ENCODE measurements at places on chromosomes 1 and 21.

GRCh38 chr1:23614032-23614660 lies 54.8 kb upstream of the ID3 start:
- no peak for DNase-seq

DNA sequence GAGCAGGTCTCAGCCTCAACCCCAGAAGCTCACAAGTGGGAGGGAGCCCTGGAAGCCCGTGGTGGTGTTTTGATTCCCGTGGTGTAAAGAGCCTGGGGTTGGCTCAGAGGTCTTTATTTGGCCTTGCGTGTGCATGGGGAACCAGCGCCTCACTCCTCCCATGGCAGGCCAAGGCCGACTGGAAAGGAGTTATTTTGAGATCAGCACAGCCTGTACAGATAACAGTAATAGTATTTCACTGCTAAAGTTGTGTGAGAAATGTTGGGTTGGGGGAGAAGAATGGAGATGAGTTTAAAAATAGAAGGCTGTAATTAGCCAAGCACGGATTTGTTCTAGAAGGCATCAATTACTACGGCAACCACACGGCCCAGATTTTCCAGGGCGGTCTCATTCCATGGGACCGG lies 186.5 kb downstream of the DYRK1A start:
- DNase-seq: no peak

DNA sequence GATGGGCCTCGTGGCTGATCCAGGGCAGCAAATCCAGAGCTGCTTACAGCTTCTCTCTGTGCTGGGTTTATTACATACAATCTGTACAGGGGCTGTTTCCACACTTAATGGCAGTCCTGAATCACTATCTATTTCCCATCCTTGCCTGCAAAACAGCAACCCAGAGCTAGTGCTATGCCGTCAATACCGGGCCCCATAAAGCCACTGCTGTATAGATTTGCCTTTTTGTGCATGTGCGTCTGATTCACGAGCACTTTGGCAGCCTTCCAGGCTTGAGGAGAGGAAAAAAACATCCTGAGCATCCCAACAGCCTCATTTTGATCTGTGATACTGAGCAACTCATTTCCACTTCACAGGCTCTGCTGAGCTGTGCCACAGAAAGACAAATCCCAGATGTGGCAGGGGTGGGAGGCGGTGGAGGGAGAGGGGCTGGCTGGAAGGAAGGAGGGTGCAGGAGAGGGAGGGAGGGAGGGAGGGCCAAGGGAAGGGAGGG lies 65.2 kb upstream of the TARBP1 start:
- DNase-seq: peak; percentile 6

- DNase-seq: no peak
These were observed 121.4 kb upstream of the RUNX3 start for GRCh38 chr1:25051504-25051903.

DNA sequence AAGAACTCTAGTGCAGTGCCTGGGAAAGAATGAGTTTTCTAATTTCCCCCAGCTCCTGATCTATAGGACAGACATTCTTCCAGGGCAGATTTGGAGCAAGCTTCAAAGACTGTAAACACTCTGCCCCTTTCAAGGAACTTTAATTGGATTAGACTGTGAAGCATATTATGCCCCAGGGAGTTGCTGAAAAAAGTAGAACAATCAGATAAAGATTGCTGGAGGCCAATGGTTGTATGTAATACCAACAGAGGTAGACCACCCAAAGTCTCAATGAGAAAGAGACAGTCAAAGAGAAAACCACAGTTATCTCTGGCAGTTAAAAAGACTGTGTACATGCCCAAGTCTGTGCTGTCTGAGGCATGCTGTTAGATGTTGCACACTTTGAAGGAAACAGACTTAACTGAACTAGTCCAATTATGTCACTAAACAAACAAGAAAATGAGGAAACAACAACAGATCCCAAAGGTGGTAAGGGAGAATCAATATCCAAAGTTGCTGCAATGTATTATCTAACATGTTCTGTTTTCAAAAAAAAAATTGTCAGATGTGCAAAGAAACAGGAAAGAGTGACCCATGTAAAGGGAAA lies 24.4 kb downstream of the C4BPA start:
- no peak for DNase-seq

GRCh38 chr1:184895086-184895485 lies 79.2 kb downstream of the NIBAN1 start:
- DNase-seq: no peak

GRCh38 chr1:22875241-22875640 lies 97.4 kb downstream of the LACTBL1 start:
- no peak for DNase-seq

DNA sequence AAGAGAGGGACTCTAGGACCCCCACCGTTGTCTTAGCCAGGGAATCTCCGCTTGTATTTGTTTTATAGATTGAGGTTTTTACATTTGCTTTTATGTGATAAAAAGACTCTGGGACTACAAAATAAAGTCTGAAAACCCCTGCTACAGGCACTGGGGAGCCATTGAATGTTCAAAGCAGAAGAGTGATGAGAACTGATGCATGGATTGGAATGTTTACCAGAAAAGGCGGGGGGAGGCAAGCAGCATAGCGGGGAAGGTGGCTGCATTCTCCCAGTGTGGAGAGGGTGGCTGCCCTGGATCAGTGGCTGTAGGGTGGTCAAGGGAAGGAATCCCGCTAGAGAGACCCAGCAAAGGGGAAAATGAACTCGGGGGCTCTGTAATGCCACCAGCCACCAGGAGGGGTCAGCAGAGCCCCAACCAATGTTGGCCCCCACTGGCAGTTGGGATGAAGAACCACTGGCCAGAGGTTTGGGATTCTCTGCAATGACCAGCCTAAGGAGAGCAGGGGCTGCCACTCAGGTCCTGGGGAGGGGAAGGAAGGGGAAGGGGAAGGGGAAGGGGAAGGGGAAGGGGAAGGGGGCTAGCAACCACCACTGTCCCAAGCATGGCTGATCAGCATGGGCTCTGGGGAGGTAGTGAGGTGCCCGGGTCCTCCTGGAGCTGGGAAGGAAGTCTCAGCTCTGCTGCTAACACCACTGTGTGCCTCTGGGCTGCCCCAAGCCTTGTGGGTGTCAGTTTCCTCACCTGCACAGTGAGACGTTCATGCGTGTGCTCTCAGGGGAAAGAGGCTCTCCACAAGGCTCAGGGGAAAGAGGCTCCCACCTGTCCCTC lies 19.2 kb upstream of the PEF1 start:
- DNase-seq: peak; percentile 51

DNA sequence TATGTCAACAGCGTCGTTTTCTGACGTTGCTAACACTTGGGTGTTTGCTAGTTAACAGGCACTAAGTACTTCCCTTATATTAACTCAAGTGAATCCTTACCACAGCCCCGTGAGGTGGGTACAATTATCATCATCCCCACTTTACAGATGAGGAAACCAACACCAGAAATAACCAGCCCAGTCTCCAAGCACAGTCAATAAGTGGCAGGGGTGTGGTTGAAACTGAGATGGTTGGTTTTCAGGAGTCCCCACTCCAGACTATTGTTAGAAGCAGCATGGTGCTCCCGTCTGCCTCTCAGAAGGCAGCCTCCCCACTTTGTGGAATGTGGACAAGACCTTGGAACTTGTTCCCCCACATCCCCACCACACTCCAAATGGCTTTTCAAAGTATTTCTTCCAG lies 45.7 kb upstream of the ACOT11 start:
- DNase-seq: no peak

DNA sequence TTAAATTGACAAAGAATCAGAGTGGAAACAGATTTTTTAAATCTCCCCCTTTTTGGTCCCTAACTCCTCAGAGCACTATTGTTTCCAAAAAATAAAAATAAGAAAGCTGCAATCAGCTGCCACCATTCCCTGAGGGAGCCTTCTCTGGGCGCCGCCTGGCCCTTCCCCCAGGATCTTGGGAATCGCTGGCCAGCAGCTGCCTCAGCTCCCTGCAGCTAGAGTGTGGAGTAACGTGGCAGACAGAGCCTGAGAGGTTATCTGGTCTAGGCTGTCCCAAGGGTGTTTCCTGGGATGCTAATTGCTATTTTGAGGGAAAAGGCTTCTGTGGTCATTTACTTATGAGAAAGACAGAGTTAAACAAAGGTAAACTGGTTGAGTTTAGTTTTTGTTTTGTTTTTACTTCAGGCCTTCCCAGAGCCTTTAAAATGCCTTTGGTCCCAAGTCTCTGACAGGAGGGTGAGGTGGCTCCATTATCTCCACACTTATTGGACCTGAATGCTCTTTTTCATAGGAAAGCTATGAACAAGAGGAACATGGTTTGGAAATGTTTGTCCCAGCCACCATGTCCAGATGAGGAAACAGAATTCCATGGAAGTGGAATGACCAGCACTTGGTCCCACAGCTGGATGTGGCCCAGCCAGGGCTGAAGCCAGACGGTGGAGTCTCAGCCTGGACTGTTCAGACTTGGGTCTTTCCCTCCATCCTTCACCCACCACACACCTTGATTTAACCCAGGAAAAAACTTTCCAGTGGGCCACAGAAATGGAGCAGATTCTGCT lies 14.1 kb upstream of the KIAA1614 start:
- no peak for DNase-seq

DNA sequence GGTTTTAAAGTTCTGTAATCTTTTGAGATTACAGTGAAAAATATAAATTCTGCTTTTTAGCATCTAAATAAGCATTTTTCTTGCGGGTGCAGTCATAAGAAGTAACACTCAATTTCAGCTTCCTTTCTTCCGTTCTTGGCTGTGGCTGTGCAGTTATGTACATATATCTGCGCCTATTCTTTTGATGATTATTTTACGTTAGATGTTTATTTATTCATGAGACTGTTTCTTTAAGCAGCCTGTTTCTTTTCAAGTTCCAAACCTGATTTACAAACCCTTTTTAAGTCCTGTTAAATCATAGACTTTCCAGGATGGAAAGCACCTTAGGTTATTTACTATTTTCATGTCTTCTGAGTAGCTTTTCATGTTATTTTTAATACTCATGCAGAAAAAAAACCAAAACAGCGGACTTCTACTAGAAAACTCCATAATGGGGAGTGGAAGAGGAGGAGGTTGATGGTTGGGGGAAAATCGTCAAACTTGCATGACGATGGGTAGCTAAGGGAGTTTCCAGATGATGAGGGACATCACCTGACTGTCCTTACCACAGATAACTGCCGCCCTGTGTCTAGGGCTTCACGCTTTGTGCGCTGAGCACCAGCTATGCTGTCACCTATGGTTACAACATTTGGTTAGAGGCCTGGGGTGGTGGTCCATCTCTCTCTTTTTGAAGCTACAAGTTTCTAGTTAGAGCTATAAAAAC lies 2.6 kb downstream of the PRDM2 start:
- DNase-seq: peak; percentile 38

DNA sequence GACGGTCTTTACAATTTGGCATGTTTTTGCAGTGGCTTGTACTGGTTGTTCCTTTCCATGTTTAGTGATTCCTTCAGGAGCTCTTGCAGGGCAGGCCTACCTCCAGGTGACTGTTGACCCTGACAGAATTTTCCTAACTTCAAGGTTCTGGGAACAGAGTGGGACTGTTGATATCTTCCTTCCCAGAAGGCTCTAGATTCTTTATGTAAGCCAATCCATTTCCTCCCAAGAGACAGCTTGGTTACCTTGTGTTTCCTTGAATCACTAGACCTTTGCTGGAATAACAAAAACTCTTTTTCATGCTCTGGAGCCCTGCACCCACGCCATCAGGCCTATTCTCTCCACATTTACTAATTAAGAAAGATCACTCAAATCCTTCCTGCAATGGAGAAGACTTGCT lies 67.0 kb downstream of the C21orf91 start:
- no peak for DNase-seq

GRCh38 chr1:235304549-235305451 lies 23.2 kb downstream of the ARID4B start:
- DNase-seq: no peak

DNA sequence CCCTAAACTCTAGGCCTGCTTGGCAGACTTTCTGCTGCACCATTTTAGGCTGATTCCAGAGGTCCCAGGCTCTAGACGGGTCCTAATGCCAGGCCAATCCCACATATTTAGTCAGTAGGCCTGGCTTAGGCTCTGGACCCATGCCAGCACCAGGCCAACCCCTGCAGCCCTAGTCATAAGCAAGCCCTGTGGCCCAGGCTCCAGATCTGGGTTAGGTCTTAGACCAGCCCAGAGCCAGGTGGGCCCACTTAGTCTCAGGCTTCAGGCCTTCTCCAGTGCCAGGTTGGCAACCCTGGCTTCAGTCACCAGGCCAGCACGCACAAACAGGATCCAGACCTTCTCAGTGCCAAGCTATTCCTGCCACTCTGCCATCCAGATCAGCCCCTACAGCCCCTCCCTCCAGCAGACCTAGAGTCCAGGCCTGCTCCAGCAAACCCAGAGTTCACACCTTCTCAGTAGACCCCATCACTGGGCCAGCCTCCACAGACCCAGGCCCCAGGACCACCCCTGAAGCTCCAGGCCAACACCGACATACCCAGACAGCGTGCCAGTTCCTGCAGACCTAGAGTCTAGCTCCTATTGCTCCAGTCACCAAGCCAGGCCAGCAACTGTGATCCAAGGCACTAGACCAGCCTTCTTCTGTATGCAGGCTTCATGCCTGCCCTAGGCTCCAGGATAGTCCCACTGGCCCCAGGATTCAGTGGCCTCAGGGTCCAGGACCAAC lies 467.6 kb downstream of the RWDD3 start:
- DNase-seq: no peak

DNA sequence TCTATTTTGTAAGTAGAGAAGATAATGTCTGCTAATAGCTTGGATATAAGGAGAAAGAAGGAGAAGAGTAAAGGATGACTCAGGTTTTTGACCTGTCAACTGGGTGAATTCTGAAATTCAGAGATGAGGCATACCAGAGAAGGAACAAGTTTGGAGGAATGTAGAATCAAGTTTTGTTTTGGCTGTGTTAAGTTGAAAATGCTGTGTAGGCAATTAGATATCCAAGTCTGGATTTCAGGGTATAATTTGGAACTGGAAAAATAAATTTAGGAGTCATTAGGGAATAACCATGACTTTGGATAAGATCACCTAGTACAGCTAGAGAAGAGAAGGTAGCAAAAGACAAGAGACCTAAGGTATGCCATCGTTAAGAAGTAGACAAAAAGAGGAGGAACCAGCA lies 22.4 kb upstream of the GNG4 start:
- no peak for DNase-seq

Measured in stimulated activated CD8-positive, alpha-beta memory T cell treated with anti-CD3 and anti-CD28 coated beads, Interleukin-7, amount 100 ng/mL, for 1 hour (primary cell).